ENCODE measurements at places on chromosomes 13 and 19.

DNA sequence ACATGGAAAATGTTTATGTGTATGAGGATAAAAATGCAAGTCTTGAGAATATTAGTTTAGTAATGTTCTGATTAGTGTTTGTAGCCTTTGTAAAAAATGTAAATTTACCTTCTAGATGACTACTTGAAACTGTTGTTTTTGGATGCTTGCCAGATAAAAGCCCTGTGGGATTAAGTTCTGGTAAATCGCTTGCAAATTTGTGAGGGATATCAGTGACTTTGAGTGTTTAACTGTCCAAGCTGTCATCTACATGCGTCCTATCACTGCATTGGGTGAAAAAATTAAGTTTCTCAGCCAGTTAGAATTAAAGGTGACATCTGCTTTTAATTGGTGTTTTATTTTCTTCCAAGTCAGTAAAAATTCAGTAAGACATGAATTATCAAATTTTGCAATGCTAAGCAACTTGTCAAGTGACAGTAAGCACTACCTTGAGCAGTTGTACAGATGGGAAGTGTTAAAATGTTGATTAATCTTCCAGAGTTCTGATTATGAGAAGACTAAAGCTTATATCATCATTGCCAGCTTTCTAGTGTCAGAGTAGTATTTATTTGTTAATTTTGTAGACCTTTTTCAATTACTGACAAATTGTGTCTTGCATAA is 88.0 kb downstream of the PCCA start:
- peak; percentile 56 for DNase-seq

- no peak for DNase-seq
Measured at GRCh38 chr19:31185261-31185660, 164.0 kb downstream of the TSHZ3 start.

DNA sequence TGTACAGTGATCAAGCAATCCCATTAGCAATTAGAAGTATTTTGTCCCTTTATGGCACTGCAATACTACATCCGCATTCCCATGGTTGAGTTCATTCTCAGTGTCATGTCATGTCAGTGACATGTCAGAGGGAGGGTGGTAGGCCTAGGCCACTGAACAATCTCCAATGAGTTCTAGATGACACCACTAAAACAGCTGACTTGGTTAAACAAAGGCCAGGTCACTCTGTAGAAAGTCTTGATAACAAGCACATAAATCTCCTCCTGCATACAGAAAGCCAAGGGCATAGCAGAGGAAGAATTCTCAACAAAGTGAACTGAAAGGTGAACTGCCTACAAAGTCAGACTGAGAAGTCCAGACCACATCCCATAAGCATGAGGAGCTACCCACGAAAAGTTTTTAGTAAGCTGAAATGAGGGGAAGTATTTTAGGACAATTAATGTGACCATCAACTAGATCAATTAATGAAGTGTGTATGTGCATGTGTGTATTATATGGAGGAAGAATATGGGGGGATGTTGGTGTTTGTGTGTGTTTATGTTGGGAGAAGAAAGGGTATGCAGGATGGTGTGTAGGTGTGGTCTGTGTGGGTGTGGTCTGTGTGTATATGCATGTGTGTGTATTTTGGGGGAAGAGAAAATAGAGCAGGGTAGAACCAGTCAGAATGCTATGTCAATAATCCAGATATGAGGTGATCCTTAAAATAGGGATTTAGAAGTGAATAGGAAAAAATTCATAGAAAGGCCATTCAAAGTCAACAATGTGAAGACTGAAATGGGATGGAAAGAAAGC is 67.7 kb downstream of the TBC1D4 start:
- no peak for DNase-seq

GRCh38 chr13:113584870-113585671 is 518 bp downstream of the TFDP1 start:
- DNase-seq = no peak

- DNase-seq = no peak
Measured at GRCh38 chr13:113402471-113403254, 38.7 kb upstream of the GRTP1 start.

DNA sequence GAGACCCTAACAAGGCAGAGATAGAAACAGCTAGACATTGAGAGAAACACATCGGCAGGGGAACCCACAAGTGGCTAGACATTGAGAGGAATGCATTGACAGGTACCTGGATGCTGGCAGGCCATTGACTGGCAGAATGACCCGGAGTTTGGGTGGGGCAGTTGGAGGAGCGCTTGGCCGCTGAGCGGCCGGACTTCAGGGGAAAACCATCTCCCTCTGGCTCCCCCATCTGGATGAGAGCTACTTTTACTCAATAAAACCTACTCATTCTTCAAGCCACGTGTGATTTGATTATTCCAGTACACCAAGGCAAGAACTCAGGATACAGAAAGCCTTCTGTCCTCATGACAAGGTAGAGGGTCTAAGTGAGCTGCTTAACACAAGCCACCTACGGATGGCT is 473.4 kb downstream of the SLITRK5 start:
- DNase-seq = no peak

- DNase-seq = no peak
Measured at GRCh38 chr19:1283207-1283916, 2.3 kb upstream of the EFNA2 start.

DNA sequence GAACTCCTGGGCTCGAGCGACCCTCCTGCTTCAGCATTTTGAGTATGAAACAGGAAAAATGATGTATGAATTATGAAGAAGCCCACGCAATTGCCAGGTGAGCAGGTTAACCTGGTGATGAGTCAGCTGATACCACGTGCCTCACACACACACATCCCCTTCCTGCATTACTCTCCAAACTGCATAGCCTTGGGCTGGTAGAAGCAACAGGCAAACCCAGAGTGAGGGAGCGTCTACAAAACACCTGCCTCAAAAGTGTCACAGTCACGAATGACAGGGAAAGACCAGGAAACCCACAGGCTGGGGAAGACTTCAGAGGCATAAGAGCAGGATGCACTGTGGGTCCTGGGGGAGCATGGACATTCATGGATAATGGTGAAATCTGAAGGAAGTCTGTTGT is 192.8 kb upstream of the IRS2 start:
- DNase-seq = no peak

GRCh38 chr19:55209693-55210472 is 582 bp upstream of the PTPRH start:
- DNase-seq = peak; percentile 91

DNA sequence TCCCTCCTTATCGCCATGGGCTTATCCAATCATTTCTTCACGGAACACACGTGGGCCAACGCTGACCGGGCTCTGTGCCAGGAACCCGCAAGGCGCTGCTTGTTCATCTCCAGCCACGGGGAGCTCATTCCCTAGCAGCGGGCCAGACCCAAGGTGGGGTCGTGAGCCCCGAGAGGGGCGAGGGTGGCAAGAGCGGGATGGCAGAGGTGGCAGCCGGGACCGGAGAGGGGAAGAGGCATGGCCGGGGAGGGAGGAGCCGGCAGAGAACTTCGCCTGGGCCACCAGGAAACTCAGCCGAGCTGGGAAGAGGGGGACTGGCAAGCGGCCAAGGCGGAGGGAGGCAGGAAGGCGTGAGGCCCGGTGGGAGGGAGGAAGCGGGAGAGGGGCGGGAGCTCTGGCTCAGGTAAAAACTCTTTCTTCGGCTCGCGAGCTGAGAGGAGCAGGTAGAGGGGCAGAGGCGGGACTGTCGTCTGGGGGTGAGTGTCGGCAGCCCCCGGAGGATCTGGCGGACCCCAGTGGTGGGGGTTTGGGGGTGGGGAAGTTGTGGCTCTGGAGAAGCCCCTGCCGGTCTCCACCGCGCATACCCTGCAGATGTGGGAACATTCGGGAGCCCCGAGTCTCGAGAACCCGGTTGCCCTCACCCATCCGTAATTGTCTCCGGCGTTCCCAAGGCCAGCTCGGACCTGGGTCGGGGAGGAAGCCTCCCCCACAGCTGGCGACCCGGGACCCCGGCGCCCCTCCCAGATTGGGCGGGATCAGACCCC is at the start of gene B3GNT3:
B3GNT3 (plus strand) TSS at position 408 of the 764 bp plus-strand sequence. CDS start 12,670 bp downstream, outside the sequence.
- no peak for DNase-seq

DNA sequence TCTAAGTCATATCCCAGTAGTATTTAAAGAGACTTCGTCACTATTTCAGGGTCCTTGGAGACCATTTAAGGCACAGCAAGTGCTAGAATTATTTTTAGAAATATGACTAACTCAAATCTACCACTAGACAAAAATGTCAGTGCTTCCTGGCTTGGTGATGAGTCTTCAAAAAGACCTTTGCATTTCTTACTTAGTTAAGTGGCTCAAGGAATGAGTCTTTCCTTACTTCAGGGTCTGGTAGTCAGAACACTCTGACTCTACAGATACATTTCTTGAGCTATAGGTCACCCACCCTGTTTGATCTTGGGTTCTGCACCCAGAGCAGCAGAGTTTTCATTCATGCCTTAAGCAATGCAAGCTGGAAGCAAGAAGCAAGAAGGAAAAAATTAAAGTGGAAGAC is 191.0 kb upstream of the HTR2A start:
- no peak for DNase-seq

- no peak for DNase-seq
Measured at GRCh38 chr19:661427-662196, 1.4 kb downstream of the RNF126 start.

DNA sequence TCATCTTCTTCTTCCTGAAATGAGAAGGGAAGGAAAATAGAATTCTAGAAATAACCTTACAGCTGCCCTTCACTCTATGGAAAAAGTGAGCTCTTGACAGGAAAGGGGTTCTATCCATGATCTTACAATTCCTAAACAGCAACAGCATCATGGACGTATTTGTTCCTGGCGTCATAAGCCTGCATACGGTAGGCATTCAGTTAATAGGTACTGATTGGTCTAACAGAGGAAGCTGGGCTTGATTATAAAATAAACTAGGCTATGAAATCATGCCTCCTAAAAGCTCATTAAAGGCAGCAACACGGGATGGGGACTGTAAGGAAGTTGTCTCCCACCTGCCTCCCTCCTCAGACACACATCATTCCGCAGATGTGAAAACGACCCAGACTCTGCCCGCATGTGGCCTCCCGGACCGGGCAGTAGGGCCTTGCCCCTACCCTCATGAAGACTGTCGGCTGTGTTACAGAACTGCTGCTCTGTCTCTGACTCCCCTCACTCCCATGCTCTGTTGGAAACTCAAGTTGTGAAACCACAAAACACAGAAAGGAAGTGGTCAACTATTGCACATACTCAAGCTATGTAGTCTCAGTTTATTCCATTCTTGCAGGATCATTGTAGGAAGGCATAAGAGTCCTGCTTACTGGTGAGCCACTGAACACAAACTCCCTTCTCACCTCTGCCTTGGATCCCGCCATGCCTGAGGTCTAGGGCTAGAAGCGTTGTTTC is 129.8 kb downstream of the DLEU7 start:
- no peak for DNase-seq

DNA sequence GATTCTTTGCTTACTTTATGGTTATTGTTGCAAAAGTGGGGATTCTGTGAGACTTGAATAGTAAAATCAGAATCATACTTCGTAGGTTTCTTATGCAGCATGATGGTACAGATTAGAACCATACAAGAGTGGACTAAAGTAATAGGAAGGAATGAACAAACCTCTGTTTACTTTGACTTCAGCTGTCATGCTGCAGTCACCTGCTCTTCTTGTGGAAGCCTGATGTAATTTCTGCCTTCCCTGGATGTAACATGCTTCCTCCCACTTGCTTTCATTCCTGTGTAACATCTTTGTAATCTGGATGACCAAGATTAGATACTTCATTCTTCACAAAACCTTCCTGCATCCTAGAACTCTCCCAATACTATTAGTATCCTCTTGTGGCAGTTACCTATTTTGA is 235.0 kb downstream of the PCCA start:
- DNase-seq = no peak

DNA sequence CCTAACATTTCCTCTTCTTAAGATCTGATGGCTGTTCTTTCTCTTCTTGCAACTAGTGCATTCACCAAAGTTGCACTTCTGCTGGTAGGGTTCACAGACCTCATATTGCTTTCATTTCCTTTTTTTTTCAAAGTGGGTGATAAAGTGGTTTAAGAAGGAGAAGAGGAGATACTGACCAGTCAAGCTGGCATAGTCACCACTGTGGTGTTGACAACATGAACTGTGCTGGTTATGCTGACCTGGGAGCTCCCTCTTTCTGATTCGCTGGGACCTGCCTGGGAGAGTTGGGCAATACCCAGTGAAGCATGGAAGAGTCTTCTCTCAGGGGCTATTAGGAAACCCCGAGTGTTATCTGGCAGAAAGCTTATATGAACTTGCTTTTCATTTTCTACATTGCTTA is 222.9 kb downstream of the SLITRK5 start:
- DNase-seq = no peak

DNA sequence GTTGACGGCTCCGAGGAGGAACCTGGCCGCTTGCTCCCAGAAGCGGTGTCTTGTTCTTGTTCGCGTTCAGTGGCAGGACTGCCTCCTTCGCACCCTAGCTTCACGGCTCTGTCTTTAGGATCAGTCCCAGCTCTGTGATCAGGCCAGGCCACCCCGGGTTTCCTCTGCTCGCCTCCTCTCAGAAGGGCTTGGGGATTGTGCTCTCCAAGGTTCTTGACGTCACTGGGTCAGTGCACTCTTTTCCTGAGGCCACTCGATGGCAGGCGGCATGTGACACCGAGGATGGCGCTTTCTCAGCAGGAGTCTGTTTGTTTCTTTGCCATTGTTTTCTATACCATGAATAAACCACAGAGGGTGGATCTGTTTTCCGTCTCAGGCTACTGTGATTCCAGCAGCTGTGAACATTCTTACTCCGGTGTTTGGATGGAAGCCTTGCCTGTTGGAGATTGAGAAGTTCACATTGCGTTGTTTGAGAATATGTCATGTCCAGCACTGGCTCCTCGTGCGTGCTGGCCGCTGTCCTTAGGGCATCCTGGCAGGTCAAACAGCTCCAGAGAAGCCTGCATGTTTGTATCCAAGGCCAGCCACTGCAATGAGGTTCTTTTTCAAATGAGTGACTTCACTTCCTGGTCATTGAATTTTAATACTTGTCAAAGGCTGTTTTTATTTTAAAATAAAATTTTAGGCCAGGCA is 44.5 kb downstream of the SLC7A9 start:
- DNase-seq = no peak

DNA sequence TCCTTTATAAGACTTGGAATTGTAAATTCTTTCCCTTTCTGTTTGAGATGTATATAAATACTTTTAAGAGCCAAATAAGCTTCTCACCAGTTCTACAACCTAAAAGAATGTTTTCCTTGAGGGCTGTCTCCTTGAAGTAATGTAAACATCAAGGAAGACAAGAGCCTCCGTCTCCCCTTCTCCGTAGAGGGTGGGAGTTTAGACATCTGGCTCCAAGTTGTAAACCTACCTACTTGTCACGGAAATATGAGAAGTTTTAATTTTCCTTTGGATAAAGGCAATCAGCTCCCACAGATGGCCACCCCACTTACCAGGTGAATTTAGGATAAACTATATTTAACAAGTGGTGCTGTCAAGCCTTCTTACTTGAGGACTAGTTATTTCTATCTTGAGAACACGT is 237.9 kb downstream of the NALCN start:
- DNase-seq = no peak

DNA sequence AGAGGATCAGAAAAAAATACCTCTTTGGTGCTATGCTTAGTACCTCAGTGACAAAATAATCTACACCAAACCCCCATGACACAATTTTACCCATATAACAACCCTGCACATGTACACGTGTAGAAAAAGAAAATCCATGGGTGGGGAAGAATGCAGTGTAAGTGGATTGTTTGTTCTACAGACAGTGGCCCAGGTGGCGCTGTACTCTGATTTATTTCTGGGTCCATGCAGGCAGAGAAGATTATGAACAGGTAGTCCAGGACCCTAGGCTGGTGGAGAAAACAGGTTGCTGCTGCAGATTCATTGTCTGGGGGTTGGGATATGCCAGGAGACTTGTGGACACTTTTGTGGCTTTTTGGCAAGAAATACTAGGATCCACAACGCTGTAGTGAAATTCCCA is 9.1 kb downstream of the ZNF100 start:
- DNase-seq = no peak

Measured in retinal pigment epithelial cell (primary cell).